Thoracic aorta (tissue), 2 donors: ENCODE measurements at places on chromosomes 4 and X.

DNA sequence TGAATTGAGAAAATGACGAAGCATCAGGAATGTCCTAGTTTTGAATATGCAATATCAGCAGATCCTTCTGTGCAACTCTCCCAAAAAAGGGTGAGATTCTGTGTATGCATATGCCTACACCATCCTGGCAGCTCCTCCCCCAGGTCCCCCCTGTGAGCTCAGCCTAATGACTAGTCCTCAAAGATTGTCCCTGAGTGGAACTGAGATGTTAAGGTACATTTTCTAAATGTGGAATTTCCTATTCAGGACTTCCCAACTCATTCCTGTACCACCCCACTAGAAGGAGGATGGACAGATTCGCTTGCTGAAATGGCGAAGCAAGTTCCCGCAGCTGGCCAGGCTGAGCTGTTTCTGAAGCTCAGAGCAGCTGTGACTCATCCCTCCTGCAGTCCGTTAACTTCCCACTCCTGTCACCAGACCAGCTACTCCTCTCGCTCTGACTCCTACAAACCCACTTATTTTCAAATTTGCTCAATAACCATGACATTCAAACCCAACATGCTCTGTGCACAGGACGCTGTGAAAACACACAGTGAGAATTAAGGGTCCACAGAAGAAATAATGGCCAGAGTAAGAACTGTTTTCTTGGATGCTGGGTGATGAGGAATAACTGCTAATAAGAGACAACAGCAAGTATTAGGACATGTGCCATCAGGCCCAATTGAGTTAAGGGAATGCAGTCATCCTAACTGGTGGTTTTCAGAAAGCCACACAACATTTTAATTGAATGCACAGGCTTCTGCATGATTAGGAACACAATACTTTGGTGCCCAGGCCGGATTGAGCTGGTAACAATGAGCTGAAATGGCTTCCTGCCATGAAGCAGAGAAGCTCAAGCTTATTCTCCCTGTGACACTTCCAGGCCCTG is 40.0 kb upstream of the IRF2 start:
- no peaks in the 10 kb centered on the region for H3K27me3 ChIP-seq
- no peaks in the 10 kb centered on the region for H3K36me3 ChIP-seq
- DNase-seq, result no peak
- no peak overlapping the region for H3K27ac ChIP-seq

DNA sequence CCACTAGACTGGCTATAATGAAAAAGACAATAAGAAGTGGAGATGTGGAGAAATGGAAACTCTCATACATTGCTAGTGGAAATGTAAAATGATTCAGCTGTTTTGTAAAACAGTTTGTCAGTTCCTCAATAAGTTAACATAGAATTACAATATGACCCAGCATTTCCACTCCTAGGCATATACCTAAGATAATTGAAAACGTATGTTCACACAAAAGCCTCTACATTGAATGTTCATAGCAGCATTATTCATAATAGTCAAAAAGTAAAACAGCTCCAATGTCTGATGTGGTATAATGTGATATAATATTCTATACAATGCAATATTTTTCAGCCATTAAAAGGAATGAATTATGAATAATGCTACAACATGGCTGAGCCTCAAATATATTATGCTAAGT is 10.2 kb downstream of the EDA start:
- H3K4me3 ChIP-seq, result no peak overlapping the region
- no peaks in the 10 kb centered on the region for H3K27me3 ChIP-seq
- no peaks in the 10 kb centered on the region for H3K4me1 ChIP-seq
- DNase-seq, result no peak
- H3K36me3 ChIP-seq, result no peaks in the 10 kb centered on the region
- H3K27ac ChIP-seq, result no peak overlapping the region

GRCh38 chr4:87356832-87357526 is 34.0 kb downstream of the HSD17B11 start:
- H3K4me1 ChIP-seq, result peaks cover 17% of the 10 kb centered on the region
- no peak for DNase-seq
- no peak overlapping the region for H3K27ac ChIP-seq
- H3K27me3 ChIP-seq, result no peaks in the 10 kb centered on the region
- H3K36me3 ChIP-seq, result peaks cover 3% of the 10 kb centered on the region

GRCh38 chrX:132330156-132330729 is 111.0 kb upstream of the RAP2C start:
- no peaks in the 10 kb centered on the region for H3K36me3 ChIP-seq
- H3K4me3 ChIP-seq, result no peak overlapping the region
- H3K4me1 ChIP-seq, result no peaks in the 10 kb centered on the region

- peaks cover 47% of the 10 kb centered on the region for H3K4me1 ChIP-seq
- H3K36me3 ChIP-seq, result peaks cover 12% of the 10 kb centered on the region
- H3K4me3 ChIP-seq, result no peak overlapping the region
- peak overlapping the region; percentile 95 for H3K27ac ChIP-seq
- DNase-seq, result no peak
Measured at GRCh38 chrX:53087388-53087831, 5.2 kb downstream of the TSPYL2 start.

- no peak for DNase-seq
- no peak overlapping the region for H3K27ac ChIP-seq
- no peaks in the 10 kb centered on the region for H3K27me3 ChIP-seq
- H3K4me3 ChIP-seq, result no peak overlapping the region
- no peaks in the 10 kb centered on the region for H3K36me3 ChIP-seq
Measured at GRCh38 chr4:18405054-18405453, 383.5 kb upstream of the LCORL start.

- no peak for DNase-seq
- H3K4me3 ChIP-seq, result no peak overlapping the region
- H3K27ac ChIP-seq, result no peak overlapping the region
Measured at GRCh38 chr4:7144374-7145290, 47.7 kb upstream of the SORCS2 start.

GRCh38 chr4:154491341-154492271 is at the start of gene DCHS2:
DCHS2 (minus strand) TSS chr4:154491799; CDS start chr4:154491355, 444 bp downstream.
- no peak within 1 kb of the TSS for H3K27ac ChIP-seq
- DNase-seq, result no peak
- H3K4me3 ChIP-seq, result peak within 1 kb of the TSS; percentile 65
- H3K4me1 ChIP-seq, result peaks cover 3% of the 10 kb centered on the region
- H3K27me3 ChIP-seq, result no peaks in the 10 kb centered on the region
